ENCODE measurements at places on chromosomes 7 and 10.

DNA sequence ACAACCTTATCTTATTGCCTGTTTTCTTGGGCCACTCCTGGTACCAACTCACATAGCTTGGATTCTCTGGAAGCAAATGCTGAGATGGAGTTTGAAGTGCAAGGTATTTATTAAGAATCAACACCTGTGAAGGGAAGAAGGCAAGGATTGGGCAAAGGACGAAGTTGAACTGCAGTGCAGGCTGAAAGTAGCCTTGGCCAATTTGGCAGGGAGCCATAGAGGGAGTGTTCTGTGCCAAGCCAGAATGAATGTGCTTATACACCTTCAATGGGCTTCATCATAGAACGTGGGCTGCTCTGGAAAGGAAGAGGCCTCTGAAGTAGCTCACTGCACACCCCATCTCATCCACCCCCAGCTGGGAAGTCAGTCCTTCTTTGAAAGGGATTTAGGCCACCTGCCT, 79.8 kb upstream of the IFRD1 start:
- no peak for DNase-seq

GRCh38 chr7:115779561-115779960, 251.0 kb downstream of the TFEC start:
- no peak for DNase-seq

GRCh38 chr7:94389381-94389780, 5.3 kb upstream of the COL1A2 start:
- no peak for DNase-seq

DNA sequence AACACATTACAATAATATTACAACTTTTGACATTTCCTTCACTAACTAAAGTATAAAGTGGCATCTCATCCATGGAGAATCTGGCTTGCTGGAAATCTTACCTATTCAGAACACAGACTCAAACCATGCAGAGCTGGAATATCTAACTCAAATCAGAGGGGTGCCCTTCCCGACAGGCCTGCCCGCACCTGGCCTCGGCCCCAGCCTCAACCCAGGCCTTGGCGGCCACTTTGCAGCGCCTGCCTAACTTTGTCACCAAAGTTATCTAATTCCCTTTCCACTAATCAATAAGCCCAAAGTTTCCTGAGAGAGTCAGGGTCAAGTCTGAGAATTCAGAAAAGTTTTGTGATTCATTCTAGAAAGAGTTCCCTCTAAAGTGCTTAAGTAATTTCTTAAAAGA, 212.9 kb downstream of the COBL start:
- DNase-seq: no peak

GRCh38 chr7:122975341-122975740, 20.2 kb downstream of the TAS2R16 start:
- no peak for DNase-seq

- DNase-seq: no peak
Observed at GRCh38 chr7:120716307-120716706, 141.6 kb downstream of the TSPAN12 start.

DNA sequence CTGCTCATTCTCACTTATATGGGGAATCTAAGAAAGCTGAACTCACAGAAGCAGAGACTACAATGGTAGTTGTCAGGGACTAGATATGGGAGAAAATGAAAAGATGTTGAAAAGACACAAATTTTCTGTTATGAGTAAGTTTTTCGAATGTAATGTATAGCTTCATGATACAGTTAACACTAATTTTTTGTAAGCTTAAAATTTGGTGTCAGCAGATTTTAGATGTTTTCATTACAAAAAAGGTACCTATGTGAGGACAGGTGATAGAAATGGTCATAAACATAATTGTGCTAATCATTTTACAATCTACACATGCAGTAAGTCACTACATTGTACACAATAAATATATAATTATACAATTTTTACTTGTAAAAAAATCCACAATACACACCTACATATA, 286.6 kb downstream of the ZNF33B start:
- no peak for DNase-seq

- no peak for DNase-seq
Observed at GRCh38 chr10:112728118-112728883, 221.7 kb upstream of the TCF7L2 start.

DNA sequence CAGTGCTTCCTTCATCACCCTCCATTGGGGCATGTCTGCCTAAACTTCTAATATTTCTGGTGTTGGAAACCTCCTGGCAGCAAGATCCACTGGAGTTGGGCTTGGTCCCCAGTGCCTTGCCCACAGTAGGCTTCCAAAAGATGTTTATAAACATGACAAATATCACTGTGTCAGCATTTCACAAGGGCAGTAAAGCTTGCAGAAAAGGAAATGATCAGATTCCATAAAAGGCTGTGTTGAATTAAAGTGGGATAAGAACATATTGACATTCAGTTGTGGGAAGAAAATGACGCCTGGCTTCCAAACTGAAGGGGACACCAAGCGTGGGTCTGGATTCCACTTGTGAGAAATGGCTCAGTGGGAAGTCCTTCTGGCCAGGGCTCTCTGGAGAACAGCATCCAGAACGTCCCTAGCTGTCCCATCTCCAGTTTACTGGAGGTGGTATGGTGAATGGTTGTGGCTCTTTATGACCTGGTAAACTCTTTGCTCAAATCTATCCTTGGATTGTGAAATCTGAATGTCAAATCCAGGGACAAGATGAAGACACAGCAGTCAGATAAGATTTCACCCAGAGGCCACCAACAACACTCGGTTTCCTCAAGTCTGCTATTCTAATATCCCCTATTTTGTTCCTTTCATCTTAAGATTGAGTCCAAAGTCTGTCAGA, 287.2 kb downstream of the TNS3 start:
- no peak for DNase-seq

- no peak for DNase-seq
Observed at GRCh38 chr10:131785121-131785460, 115.7 kb upstream of the PPP2R2D start.

DNA sequence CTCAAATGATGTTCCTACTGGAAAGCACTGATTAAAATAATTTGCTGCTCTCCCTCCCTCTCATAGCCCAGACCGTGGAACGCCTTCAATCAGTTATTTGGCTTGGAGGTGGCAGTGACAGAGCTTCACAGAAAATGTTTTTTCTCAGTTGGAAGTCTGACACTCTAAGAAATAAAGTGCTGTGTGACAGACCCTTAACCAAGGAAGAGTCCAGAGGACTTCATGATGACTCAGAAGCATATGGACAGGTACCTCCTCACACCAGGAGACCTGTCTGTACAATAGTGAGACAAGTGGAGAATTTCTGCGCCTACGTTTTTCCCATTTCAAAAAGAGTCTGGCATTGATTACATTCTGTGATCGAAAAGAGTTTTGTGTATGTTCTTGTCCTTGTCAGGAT, 295.5 kb downstream of the DOCK4 start:
- DNase-seq: no peak

DNA sequence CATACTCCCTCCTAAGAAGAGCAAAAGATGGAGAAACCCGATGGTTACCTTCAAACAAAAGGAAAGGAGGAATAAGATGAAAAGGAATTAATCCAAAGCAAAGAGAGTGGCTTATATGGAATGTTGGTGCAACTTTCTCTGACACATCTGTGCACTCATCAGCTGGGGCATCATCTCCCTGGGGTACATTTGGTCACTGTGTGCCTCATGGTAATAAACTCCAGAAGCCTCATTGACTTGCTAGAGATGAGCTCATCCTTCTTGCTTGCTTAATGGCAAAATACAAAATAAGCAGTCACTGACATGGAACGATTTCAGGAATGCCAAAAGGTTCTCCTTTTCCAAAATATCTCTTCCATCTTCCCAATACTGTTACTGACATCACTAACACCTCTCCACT, 22.5 kb downstream of the CAV1 start:
- no peak for DNase-seq

DNA sequence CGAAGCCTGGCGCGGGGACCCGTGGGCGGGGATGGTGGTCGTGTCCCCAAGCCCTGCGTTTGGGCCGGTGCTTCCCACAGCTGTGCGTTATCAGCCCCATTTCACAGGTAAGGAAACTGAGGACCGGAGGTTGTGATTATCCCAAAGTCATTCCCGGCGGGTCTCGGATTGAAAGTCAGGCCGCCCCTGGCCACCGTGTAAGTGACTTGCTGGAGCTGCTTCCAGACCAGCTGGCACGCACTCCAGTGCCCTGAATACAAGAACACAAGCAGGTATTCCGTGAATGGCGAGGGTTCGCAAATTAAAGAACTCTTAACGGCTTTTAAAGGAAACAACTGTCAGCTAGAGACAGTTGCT, 675 bp upstream of the ATE1 start:
- no peak for DNase-seq

- DNase-seq: no peak
Observed at GRCh38 chr10:22460101-22460500, 114.8 kb downstream of the SPAG6 start.

GRCh38 chr7:135759532-135759931, 10.9 kb upstream of the FAM180A start:
- DNase-seq: no peak
